ENCODE measurements at places on chromosomes 2 and 18. TPM values are rescaled to one million over a fixed set of nuclear protein-coding genes. Genes with fewer than 3 reads are reported as not detected.

DNA sequence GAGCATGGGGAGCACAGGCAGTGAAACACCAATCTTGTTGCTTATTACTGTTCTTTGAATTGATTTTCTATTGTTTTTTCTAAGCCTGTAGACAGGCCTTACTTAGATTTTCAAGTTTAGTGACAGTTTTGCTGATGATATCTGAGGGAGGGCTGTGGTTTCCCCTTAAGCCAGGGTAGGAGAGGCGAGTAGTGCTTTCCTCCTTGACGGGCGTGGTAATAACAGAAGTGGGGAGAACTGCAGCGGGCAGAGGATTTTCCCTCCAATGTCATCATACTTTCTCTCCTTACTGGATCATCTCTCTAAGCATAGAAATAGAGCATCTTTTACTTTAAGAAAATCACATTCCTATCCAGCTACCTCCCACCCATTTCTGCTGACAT is 314.4 kb downstream of the ALK start:
- no peaks in the 10 kb centered on the region for H3K36me3 ChIP-seq
- peaks cover 4% of the 10 kb centered on the region for H3K4me1 ChIP-seq
- no peak overlapping the region for H3K27ac ChIP-seq
- DNase-seq: no peak

GRCh38 chr18:3048820-3049349 is 35.9 kb upstream of the LPIN2 start:
- no peak for DNase-seq
- no peaks in the 10 kb centered on the region for H3K27me3 ChIP-seq
- H3K27ac ChIP-seq: no peak overlapping the region
- H3K4me1 ChIP-seq: no peaks in the 10 kb centered on the region

DNA sequence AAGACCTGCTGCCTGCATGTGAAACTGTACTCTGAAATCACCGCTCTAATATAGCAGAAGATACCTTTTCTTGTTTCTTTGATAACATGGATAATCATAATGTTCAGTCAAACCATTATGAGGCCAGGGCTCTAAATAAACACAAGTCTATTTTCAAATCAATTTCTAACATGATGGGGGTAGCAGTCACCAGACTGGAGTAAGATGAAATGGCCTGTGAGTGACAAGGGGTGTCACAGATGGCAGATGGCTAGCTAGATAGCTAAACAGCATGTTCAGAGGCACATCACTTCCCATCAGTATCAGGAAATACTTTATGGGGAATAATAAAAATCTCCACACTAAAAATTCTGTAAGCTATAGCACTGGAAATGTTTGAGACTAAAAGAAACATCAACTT is 14.0 kb downstream of the MBD2 start:
- no peak for DNase-seq
- H3K27ac ChIP-seq: no peak overlapping the region
- H3K4me1 ChIP-seq: peaks cover 3% of the 10 kb centered on the region
- no peak overlapping the region for H3K4me3 ChIP-seq
- no peaks in the 10 kb centered on the region for H3K27me3 ChIP-seq

CYRIA gene
- 2.3 TPM for total RNA-seq

EN1 gene
- not detected for total RNA-seq
